ENCODE measurements at places on chromosomes 4 and X.

DNA sequence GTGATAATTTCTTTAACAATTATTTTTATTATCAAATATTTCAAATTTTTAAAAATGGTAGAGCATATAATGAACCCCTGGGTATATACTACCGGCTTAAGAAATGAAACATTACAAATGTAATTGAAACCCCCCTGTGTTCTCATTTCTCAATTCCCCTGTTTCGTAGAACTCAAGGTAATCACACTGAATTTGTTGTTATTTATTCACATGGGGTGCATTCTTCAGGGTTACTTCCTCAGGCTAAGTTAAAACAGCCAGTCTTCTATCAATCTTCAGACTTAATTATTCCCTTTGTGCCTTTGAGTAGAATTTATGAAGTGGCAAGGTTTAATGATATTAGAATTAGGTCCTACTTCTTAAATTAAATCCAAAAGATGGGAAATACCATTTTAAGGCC is 128.2 kb downstream of the ANAPC10 start:
- no peak for DNase-seq

DNA sequence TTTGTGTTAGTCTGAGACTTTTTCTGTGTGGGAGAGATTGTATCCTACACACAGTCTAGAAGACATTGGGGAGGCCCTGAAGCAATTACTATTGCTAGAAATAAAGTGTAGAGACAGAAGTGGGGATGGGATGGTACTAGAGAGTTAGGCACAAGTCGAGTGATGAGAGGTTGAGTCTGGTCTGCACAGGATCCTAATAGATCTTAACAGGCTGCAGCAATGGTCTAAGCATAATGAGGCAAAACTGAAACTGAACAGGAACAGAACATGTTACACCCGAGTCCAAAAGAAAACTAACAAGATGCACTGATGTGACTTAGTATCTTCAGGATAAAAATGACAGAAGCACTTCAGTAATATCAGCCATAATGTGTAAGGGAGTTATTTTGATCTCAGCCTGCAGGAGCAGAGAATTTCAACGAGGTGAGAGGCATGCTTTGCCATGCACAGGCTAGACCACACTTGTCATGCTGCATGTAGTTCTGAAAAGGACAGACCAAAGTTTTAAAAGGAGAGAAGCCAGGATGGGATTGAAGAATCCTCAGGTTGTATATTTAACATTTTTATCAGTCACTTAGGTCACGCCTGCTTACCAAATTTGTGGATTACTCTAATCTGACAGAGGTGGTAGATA is 205.8 kb upstream of the BOD1L1 start:
- DNase-seq = no peak

DNA sequence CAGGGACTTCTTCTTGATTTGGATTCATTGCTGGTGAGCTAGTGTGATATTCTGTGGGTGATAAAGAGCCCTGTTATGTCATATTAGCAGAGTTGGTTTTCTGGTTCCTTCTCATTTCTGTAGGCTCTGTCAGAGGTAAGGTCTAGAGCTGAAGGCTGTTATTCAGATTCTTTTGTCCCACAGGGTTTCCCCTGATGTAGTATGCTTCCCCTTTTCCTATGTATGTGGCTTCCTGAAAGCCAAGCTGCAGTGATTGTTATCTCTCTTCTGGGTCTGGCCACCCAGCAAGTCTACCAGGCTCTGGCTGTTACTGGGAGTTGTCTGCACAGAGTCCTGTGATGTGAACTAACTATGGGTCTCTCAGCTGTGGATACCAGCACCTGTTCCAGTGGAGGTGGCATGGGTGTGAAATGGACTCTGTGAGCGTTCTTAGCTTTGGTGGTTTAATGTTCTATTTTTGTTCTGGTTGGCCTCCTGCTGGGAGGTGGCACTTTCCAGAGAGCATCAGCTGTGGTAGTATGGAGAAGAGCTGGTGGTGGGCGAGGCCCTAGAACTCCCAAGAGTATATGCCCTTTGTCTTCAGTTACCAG is 373.7 kb downstream of the AR start:
- no peak for DNase-seq

- DNase-seq = no peak
Measured at GRCh38 chr4:133440404-133440803, 291.3 kb downstream of the PCDH10 start.

DNA sequence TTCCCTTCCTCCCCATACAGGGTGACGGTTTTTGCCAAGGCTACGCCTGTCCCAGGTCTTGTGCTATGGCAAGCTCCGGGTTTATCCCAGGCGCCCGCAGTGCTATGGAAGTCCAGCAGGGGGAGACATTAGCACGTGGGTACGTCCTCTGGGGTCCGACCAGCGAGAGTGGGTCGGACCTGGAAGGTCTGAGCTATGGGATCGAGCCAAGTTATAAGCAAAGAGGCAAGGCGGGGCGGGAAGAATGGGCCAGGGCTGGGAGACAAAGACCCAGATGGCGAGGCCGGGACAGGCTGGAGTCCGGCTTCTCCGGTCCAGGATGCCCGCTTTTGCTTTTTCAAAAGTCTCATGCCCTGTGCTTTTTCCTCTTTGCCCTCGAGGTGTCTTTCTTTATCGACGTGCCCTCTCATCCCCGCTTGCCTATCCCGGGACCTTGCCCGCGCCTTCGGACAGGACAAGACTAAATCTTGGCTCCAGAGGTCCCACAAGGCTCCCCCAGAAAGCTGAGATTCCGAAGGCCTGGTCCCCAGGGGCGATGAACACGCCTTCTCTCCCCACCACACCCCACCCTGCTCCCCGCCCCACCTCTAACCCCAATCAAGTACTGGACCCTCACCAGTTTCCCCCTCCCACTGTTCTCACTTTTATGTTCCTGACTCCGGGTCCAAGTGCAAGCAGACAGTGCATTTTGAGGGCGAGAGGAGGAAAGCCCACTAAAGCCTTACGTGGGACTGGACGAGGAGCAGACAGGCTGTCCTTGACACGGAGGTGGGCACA is 785 bp upstream of the EFNB1 start:
- DNase-seq = peak; percentile 21

All from esophagus squamous epithelium (tissue), 5 donors.